ENCODE measurements at places on chromosomes 4 and X. TPM values are rescaled to one million over a fixed set of nuclear protein-coding genes. Genes with fewer than 3 reads are reported as not detected.

DNA sequence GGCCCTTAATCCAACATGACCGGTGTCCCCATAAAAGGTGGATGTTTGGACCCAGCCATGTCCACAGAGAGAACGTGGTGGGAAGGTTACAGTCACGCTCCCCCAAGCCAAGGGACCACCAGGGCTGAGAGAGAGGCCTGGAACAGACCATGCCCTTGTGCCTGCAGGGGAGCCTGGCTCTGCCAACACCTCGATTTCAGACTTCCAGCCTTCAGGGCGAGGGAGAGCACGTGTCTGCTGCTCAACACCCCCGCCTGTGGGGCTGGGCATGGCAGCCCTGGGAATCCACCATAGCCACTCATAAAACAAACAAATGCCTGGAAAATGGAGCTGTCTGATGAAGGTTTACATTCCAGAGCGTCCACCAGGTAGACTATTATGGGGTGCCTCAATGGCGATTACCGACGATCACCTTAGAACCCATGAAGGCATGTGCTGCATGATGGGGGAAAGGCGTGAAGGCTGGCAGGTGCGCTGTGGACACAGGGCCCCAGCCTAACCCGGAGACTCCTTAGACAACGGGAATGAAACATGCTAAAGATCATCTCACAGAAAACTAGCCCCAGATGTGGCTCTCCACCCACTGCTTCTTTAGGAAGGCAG lies 42.3 kb upstream of the HMX1 start:
- peak; percentile 8 for DNase-seq
- peaks cover under 1% of the 10 kb centered on the region for H3K27me3 ChIP-seq
- no peaks in the 10 kb centered on the region for H3K36me3 ChIP-seq

The APELA gene
- not detected for total RNA-seq

DNA sequence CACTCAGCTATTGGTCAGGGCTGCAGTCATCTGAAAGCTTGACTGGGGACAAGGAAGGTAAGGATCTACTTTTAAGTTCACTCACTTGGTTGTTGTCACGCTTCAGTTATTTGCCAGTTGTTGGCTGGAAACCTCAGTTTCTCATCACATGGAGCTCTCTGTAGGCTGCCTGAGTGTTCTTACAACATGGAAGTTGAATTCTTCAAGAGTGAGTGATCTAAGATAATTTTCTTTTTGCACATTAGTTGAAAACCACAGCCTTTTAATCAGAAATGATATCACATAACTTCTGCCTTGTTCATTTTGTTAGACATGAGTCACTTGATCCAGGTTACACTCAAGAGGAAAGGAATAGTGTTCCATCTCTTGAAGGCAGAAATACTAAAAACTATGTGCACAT lies 552.7 kb downstream of the RAPGEF2 start:
- no peaks in the 10 kb centered on the region for H3K27me3 ChIP-seq
- no peak overlapping the region for H3K27ac ChIP-seq
- DNase-seq = no peak
- H3K4me3 ChIP-seq = no peak overlapping the region
- H3K4me1 ChIP-seq = no peaks in the 10 kb centered on the region
- H3K36me3 ChIP-seq = no peaks in the 10 kb centered on the region

- no peak overlapping the region for H3K27ac ChIP-seq
- no peak overlapping the region for H3K4me3 ChIP-seq
- no peak for DNase-seq
- peaks cover 17% of the 10 kb centered on the region for H3K4me1 ChIP-seq
- no peaks in the 10 kb centered on the region for H3K27me3 ChIP-seq
Measured at GRCh38 chr4:26590639-26591038, 6.8 kb downstream of the TBC1D19 start.

- peaks cover 11% of the 10 kb centered on the region for H3K4me1 ChIP-seq
- H3K4me3 ChIP-seq = no peak overlapping the region
- no peak overlapping the region for H3K27ac ChIP-seq
- no peak for DNase-seq
- H3K36me3 ChIP-seq = peaks cover 73% of the 10 kb centered on the region
Measured at GRCh38 chrX:2487366-2487765, 13.4 kb downstream of the DHRSX start.

GRCh38 chr4:33080275-33080674 lies 2360.1 kb downstream of the PCDH7 start:
- no peak for DNase-seq
- no peaks in the 10 kb centered on the region for H3K36me3 ChIP-seq
- H3K4me3 ChIP-seq = no peak overlapping the region
- H3K4me1 ChIP-seq = no peaks in the 10 kb centered on the region
- H3K27me3 ChIP-seq = no peaks in the 10 kb centered on the region

DNA sequence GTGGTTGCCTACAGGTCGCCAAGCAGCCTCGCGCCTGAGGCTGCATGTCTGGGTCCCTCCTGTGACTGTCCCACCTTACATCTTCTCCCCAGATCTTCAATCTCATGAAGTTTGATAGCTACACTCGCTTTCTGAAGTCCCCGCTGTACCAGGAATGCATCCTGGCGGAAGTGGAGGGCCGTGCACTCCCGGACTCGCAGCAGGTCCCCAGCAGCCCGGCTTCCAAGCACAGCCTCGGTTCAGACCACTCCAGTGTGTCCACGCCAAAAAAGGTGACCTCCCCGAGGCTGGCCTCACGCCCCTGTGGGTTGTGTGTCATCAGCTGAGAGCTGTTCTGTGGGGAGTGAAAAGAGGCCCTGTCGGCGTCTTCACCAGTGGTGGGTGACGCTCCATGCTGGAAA lies 24.9 kb upstream of the HGFAC start:
- H3K27me3 ChIP-seq = no peaks in the 10 kb centered on the region
- H3K36me3 ChIP-seq = no peaks in the 10 kb centered on the region

The UNC5C gene
- not detected for total RNA-seq

The HSD17B11 gene
- total RNA-seq = 74.5 TPM

GRCh38 chrX:16946971-16947562 lies 609 bp downstream of the REPS2 start:
- H3K27me3 ChIP-seq = peaks cover 1% of the 10 kb centered on the region
- peak overlapping the region; percentile 88 for H3K27ac ChIP-seq
- H3K4me3 ChIP-seq = peak overlapping the region; percentile 90
- peak; percentile 6 for DNase-seq

- no peaks in the 10 kb centered on the region for H3K36me3 ChIP-seq
- peak overlapping the region; percentile 76 for H3K4me3 ChIP-seq
- H3K27ac ChIP-seq = peak overlapping the region; percentile 89
- H3K4me1 ChIP-seq = peaks cover 29% of the 10 kb centered on the region
- H3K27me3 ChIP-seq = no peaks in the 10 kb centered on the region
Measured at GRCh38 chr4:152352622-152353116, 183.2 kb downstream of the FBXW7 start.

GRCh38 chr4:109229028-109229427 lies 73.4 kb downstream of the COL25A1 start:
- no peaks in the 10 kb centered on the region for H3K4me1 ChIP-seq
- no peaks in the 10 kb centered on the region for H3K36me3 ChIP-seq
- no peaks in the 10 kb centered on the region for H3K27me3 ChIP-seq

GRCh38 chr4:53130896-53131561 lies 234.8 kb downstream of the SCFD2 start:
- peaks cover 38% of the 10 kb centered on the region for H3K36me3 ChIP-seq
- no peak overlapping the region for H3K4me3 ChIP-seq
- H3K4me1 ChIP-seq = no peaks in the 10 kb centered on the region
- no peak for DNase-seq
- H3K27me3 ChIP-seq = no peaks in the 10 kb centered on the region

DNA sequence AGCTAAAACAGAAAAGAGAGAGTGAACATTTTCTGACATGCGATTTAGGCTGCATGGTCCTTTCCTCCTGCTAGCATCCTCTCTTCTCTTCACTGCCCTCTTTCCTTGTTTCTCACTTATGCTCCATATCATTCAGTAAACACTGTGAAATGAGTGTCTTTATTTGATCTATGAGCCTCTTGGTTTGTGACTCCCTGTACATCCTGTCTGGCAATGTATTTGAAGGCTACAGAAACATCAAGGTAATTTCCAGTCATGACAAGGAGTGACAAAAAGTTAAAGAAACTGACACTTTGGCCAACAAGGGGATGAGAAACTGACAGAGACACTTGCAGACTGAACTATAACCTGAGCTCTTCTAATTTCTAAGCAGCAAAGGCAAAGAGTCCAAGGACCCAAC lies 8.7 kb downstream of the FTHL17 start:
- no peaks in the 10 kb centered on the region for H3K27me3 ChIP-seq
- no peak overlapping the region for H3K27ac ChIP-seq
- no peak overlapping the region for H3K4me3 ChIP-seq
- no peaks in the 10 kb centered on the region for H3K4me1 ChIP-seq
- no peaks in the 10 kb centered on the region for H3K36me3 ChIP-seq

- no peak overlapping the region for H3K27ac ChIP-seq
- H3K36me3 ChIP-seq = no peaks in the 10 kb centered on the region
- H3K27me3 ChIP-seq = no peaks in the 10 kb centered on the region
- H3K4me1 ChIP-seq = no peaks in the 10 kb centered on the region
- DNase-seq = no peak
Measured at GRCh38 chr4:21596521-21596920, 352.1 kb downstream of the KCNIP4 start.

DNA sequence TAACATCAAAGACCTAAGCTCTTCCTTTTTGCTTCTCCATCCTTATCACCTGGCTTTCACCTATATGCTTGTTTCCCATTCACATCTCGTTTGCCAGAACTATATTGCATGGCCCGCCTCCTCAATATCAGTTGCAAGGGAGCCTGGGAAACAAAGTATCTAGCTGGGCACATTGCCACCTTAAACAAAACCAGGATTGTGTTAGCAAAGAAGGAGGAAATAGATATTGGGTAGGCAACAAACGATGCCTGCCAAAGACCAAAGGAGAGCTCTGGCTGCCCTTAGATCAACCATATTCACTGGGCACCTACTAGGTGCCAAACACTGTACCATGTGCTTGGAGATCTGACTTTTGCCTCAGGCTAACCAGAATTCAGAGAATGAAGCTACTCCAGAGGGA lies 107.5 kb downstream of the GRIA3 start:
- no peaks in the 10 kb centered on the region for H3K27me3 ChIP-seq
- H3K27ac ChIP-seq = no peak overlapping the region
- DNase-seq = no peak
- no peak overlapping the region for H3K4me3 ChIP-seq
- no peaks in the 10 kb centered on the region for H3K4me1 ChIP-seq

- no peak overlapping the region for H3K27ac ChIP-seq
- H3K27me3 ChIP-seq = no peaks in the 10 kb centered on the region
- no peak overlapping the region for H3K4me3 ChIP-seq
- no peaks in the 10 kb centered on the region for H3K36me3 ChIP-seq
- DNase-seq = no peak
Measured at GRCh38 chr4:156754832-156755570, 216.6 kb downstream of the PDGFC start.

The HAND2 gene
- total RNA-seq = not detected

GRCh38 chrX:66731398-66731797 lies 92.5 kb upstream of the EDA2R start:
- no peaks in the 10 kb centered on the region for H3K36me3 ChIP-seq
- DNase-seq = no peak
- H3K4me3 ChIP-seq = no peak overlapping the region
- no peak overlapping the region for H3K27ac ChIP-seq
- peaks cover 2% of the 10 kb centered on the region for H3K4me1 ChIP-seq

The ELOVL6 gene
- total RNA-seq = 0.57 TPM

GRCh38 chrX:47215291-47215900 lies 3.1 kb upstream of the CDK16 start:
- no peaks in the 10 kb centered on the region for H3K27me3 ChIP-seq
- peaks cover 52% of the 10 kb centered on the region for H3K36me3 ChIP-seq
- H3K4me3 ChIP-seq = no peak overlapping the region

GRCh38 chr4:90876296-90876695 lies 749.1 kb downstream of the CCSER1 start:
- H3K27me3 ChIP-seq = no peaks in the 10 kb centered on the region
- H3K36me3 ChIP-seq = no peaks in the 10 kb centered on the region

- H3K4me3 ChIP-seq = no peak overlapping the region
- no peaks in the 10 kb centered on the region for H3K4me1 ChIP-seq
- no peaks in the 10 kb centered on the region for H3K27me3 ChIP-seq
- no peak for DNase-seq
- no peaks in the 10 kb centered on the region for H3K36me3 ChIP-seq
Measured at GRCh38 chr4:33058998-33059397, 2338.8 kb downstream of the PCDH7 start.

DNA sequence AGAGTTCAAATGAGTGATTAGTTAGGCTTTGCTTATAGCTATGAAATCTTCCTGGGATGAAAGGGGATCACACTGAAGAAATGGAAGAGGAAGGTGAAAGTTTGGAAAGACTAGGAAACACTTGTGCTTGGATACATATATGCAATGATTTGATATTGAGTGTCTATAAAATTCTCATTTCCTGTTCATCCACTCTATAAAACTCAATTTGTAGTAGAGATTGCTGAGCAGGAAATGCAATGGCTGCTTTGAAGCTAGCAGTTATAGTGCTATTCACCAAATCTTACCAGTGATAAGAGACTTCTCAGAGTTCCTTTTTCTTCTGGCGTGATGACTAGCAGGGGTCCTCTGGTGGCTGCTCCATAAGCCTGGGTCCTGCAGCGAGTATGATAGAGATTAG lies 128.1 kb upstream of the HPF1 start:
- H3K4me1 ChIP-seq = no peaks in the 10 kb centered on the region
- no peak overlapping the region for H3K27ac ChIP-seq
- no peaks in the 10 kb centered on the region for H3K27me3 ChIP-seq
- peaks cover 5% of the 10 kb centered on the region for H3K36me3 ChIP-seq
- H3K4me3 ChIP-seq = no peak overlapping the region
- no peak for DNase-seq

The VCX gene
- not detected for total RNA-seq

DNA sequence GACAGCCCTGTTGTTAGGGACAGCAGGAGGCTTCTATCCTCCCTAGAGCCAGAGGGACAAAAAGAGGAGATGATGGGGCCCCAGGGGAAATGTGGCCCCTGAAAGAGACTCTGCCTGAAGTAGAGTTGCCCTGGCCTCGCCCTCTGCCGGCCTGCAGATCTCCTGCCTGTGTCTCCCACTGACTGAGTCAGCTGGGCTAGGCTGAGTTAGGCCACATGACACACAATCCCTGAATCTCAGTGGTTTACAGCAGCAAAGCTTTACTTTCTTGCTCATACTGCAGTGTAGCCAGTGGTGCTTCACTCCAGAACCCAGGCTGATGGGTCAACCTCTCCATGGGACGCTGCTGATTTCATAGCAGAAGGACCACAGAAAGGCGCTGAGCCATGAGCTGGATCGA lies 23.5 kb downstream of the DRD5 start:
- H3K4me1 ChIP-seq = peaks cover 2% of the 10 kb centered on the region
- no peaks in the 10 kb centered on the region for H3K36me3 ChIP-seq
- no peak overlapping the region for H3K27ac ChIP-seq
- no peak overlapping the region for H3K4me3 ChIP-seq

- H3K36me3 ChIP-seq = peaks cover 2% of the 10 kb centered on the region
- DNase-seq = no peak
- no peak overlapping the region for H3K27ac ChIP-seq
- no peaks in the 10 kb centered on the region for H3K27me3 ChIP-seq
- no peak overlapping the region for H3K4me3 ChIP-seq
Measured at GRCh38 chr4:1890979-1891570, 19.9 kb downstream of the NSD2 start.
